ENCODE measurements at places on chromosomes 13 and 19.
A peak's percentile ranks its signal among the peaks of the same experiment; 100 is the strongest.

DNA sequence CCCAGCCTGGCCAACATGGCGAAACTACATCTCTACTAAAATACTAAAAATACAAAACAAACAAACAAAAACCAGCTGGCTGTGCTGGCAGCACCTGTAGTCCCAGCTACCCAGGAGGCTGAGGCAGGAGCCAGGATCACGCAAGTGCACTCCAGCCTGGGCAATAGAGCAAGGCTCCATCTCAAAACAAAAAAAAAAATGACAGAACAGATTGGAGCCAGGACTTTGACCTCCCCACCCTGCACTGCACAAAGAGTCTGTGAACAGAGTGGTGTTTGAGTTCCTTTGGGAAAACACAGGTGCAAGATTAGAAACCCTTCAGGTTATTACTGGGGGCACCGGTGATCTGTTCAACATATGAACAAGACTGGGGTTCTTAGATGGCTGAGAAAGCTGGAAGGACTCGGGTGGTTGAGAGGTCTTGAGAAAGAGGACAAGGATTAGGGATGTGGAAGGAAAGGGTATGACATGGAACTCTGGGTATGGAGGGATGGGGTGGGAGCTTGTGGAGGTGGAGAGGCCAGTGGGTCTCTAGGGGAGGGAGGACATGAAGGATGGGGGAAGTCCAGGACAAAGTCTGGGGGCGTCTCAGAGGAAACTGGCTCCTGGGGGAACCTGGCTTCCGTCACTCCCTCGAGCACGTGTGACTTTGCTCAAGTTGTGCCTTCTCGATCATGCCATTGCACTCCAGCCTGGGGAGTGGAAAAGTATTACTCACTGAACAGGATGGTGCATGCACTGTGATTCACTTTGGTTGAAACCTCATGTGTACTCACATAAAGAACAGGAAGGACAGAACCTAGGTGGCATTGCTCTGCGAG, 25.9 kb downstream of the RCN3 start:
- DNase-seq = peak; percentile 63

DNA sequence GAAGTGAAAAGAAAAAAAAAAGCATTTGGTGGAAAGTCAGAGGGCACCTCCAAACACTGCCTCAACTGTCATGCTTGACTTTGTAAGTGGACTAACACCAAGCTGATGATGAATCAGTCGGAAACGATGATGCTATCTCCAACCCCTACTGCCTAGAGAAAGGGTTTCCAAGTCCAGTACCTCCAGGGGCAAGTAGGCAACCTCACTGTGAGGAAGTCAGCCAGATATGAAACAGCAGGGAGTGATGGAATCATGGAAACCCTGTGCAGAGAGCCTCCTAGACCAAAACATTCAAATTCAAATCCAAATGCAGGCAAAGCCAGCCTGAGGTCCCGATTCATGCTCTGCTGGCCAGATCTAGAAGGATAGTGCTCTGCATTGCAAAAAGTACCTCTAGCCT, 100.9 kb upstream of the SERP2 start:
- DNase-seq = no peak

GRCh38 chr19:10334588-10335351, 1.4 kb upstream of the RAVER1 start:
- DNase-seq = peak; percentile 40

- no peak for DNase-seq
Measured at GRCh38 chr19:522726-523125, 8.8 kb upstream of the CDC34 start.

DNA sequence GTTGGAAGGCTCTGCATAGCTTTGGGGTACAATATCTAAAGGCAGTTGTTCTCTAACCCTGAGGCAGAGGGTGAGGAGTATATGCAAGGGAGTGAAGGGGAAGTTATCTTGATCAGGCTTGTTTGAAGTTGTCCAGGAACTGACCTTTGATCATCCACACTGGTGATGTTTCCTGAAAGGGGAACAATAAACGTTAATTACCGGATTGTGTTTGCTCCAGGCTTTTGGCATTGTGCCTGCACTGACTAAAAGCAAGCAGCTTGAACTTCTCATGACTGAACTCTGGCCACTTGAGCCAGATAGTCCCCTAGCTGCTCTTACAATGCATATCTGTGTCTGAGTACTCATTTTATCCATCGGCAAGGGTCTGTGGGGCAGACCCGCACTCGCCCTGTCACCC, 27.0 kb upstream of the ZNF726 start:
- DNase-seq = no peak

GRCh38 chr19:29672933-29673336, 7.7 kb downstream of the PLEKHF1 start:
- DNase-seq = peak; percentile 85

GRCh38 chr13:26985285-26985878, 186.2 kb downstream of the USP12 start:
- DNase-seq = peak; percentile 72

DNA sequence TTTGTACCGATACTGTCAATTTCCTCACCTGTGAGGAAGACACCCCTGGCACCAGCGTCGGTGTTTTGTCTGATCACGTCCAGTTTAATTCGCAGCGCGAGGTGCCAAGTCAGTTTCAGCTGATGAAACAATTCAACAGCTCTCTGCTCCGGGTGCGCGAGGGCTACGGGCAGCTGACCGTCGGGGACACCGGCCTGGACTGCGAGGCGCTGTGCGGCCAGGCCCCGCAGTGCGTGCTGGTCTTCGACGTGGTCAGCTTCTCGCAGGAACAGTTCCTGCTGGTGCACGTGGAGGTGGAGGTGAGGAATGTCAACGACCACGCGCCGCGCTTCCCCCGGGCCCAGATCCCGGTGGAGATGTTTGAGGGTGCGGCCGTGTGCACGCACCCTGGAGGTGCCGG, 171.5 kb downstream of the OLFM4 start:
- no peak for DNase-seq

GRCh38 chr13:32588736-32589135, 2.5 kb downstream of the PDS5B start:
- DNase-seq = no peak

DNA sequence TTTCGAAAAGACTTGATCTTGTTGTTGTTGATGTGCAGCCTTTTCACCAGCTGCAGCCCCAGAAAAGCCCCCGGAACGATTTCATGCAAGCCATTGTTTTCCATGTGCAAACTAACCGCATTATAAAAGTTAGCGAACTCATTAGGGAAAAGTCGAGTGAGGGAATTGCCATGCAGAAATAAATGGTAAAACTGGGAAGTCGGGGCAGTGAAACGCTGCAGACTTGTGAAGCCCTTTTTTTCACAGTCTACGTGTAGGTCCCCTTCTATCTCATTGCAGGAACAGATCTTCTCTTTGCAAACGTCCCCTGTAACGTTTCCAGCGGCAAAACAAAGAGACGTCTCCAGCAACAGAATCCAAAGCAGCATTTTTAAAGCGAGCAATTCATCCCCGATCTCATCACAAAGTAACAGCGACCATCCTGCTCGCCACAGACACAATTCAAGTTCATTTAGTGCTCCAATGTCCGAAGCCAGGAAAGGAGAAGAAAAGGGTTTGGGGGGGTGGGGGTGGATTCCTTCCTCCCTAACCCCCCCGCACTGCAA, 1.1 kb downstream of the SLITRK1 start:
- DNase-seq = no peak

GRCh38 chr19:47129579-47129978, 1.1 kb upstream of the SAE1 start:
- no peak for DNase-seq

DNA sequence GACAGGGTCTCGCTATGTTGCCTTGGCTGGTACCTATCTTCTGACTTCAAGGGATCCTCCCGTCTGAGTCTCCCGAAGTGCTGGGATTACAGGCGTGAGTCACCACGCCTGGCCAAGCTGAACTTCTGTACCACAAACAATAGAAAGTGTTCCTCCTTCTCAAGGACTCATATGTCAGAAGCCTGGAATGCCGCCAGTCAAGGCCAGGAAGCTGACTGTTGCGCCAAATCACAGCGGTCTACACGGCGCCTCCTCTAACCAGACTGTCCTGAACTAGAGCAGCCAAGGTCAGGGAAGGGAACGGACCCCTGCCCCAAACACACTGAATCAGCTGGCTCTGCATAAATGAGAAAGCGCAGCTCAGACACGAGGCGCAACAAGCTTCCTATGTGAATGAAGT, 14.6 kb downstream of the RAB20 start:
- DNase-seq = no peak

GRCh38 chr13:33611121-33611805, 206.7 kb upstream of the RFC3 start:
- no peak for DNase-seq

GRCh38 chr13:94513026-94513425, 33.5 kb upstream of the DCT start:
- DNase-seq = no peak

DNA sequence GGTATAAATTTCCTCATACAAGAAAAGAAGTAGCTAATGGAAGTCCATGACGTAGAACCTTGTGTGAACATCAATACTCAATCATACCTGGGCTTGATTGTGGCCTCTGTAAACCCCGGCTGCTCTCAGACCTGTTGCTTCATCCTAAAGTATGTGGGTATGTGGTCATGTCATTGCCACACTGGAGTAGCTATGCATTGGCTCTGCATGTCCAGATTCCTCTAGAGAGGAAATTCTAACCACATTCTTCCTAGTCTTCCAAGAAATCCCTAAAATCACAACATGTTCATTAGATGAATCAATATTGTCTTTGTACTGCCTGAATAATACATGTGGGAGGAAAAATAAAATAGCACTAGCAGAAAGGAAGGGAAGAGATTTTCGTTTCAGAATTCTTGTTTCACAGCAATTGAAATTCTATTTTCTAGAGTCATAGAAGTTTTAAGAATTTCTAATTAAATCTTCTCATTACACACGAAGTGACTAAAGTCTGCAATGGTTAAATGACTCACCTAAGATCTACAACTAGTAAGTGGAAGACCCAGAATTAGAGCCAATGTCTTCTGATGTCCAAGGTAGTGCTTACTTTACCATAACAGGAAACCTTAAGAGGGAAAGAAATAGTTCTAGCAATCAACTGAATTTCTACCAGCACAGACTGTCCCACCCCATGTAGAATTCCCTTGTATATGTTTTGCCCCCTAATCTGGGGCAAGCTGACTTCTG, 28.0 kb downstream of the RXFP2 start:
- no peak for DNase-seq

- no peak for DNase-seq
Measured at GRCh38 chr19:46373491-46374359, 26.8 kb downstream of the PPP5C start.
